NCI-H2227 treated with DMSO at 0.1 percent for 48 hours (cell line): ENCODE measurements at places on chromosomes 11 and 22.
A peak's percentile ranks its signal among the peaks of the same experiment; 100 is the strongest.

- DNase-seq: no peak
Measured at GRCh38 chr11:98307827-98308491, 712.8 kb upstream of the CNTN5 start.

GRCh38 chr22:31238057-31238456, 26.0 kb downstream of the LIMK2 start:
- no peak for DNase-seq

- no peak for DNase-seq
Measured at GRCh38 chr11:104668797-104669463, 229.3 kb downstream of the CASP12 start.

DNA sequence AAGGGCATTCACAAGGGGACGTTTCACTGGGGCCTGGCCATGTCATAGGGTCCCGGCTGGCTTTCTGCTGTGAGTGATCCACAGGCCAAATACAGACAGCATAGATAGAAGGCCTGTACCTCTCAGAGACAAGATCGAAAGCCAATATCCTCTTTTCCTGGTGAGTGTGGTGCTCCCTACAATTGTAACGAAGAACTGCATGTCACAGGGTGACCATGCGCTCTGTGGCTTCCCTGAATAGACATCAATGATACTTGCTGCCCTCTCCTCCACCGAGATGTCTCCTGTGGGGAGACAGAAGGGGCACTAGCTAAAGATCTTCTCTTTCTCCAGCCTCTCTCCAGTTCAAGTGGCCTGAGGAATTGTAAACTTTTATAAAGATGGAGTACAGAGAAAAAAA, 226.1 kb upstream of the POU2AF2 start:
- no peak for DNase-seq

DNA sequence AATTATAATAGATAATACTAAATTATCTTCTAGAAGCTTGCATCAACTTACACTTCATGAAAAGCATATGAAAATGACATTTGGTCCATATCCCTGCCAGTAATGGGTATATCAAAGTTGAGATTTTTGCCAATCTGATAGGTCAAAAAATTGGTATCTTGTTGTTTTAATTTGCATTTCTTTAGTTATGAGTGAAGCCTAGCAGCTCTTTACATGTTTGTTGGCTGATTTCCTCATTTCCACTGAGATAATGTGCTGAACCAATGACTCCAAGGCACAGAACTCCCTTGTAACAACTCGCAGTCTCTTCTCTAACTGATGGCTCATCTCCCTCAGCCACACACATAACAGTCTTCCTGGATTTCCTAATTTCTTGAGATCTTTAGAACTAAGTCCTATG, 175.3 kb upstream of the SESN3 start:
- no peak for DNase-seq

GRCh38 chr11:124678416-124678815, 4.7 kb downstream of the SPA17 start:
- DNase-seq: no peak

DNA sequence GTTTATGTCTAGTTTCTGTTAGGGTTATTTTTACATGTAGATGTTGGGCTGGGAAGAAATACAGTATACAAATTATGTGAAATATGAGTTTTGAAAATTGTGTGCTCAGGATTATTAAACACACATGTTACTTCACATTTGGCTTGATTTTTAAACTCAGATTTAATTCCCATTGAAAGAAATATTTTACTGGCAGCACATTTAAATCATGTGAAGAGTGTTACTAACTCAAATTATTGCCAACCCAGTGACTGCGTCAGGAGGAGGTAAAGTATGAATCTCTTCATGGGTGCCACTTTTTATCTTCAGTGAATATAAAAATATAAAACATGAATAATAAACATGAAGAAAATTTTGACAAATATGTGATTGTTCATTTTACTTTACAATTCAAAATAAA, 457.5 kb upstream of the CCDC179 start:
- DNase-seq: no peak

- DNase-seq: no peak
Measured at GRCh38 chr22:27175021-27175838, 517.8 kb downstream of the MIAT start.

DNA sequence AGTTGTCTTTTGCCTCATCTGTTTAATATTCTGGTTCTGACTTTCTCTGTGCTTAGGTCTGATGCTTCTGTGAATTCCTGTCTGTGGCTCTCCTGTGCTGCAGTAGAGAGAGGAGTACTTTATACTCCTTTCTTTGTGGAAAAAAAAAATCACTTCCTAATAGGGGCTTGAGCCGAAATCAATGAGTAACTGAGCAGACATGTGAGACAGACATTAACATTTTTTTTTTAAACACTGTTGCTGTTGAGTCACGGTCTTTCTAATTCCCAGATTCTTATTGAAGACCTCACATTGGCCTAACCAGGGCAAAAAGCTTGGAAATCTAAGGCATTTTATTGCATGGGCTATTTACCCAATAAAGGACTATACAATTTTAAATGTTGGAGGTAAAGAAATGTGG, 86.1 kb downstream of the GRM5 start:
- no peak for DNase-seq

- DNase-seq: no peak
Measured at GRCh38 chr11:41457216-41458014, 2.0 kb downstream of the LRRC4C start.

DNA sequence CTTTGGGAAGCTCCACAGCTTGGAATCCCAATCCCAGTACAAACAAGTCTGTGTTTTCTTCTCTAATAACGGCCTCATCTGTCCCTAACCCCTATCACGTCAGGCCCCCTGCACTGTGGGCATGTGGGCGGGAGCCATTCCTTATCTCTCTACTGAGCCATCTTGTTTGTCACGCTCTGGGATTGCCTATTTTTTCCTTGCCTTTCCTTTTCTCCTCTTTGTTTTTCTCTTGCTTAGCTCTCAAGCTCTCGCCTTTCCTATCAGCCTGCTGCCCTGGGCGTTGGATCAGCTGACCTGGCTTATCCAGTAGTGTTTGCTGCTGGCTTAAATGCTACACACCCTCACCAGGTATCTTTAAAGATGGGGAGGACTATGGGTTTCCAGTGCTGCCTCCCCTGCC, 35.8 kb downstream of the ARHGAP1 start:
- no peak for DNase-seq

DNA sequence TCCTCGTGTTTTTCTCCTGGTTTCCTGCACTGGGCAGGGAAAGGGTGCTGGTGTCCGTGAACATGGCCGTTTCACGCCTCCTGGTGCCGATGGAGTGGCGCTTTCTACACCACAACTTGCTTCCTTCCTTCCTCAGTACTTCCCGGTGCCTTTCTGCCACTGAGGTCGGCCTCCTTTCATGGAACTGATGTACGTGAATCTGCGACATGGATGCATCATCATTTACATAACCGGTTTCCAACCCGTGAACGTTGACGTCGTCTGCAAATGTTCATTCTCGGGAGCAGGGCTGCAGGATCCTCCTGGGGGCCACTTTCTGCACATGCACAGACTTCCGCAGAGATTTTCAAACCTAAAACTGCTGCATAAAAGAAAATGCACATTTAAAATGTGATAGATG, 474.4 kb downstream of the BRD1 start:
- DNase-seq: no peak

DNA sequence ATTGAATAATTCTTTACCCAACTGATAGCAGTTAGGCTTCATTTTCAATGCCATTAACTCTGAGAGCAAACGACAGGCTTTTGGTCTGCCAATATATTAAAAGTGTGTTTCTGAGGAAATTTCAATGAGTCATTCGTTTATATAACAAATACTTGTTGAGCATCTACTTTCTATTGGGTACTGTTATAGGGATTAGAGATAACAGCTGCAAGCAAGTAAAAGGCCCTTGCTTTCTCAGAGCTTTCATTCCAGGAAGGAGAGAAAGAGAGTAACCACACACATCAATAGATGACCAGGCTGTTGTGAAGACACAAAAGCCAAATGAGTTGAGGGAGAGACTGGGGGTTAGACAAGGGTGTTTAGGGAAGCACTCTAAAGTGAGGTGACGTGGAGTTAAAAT, 35.7 kb downstream of the CD44 start:
- DNase-seq: no peak

GRCh38 chr11:34970033-34970432, 53.6 kb downstream of the PDHX start:
- no peak for DNase-seq

- no peak for DNase-seq
Measured at GRCh38 chr11:88383447-88383846, 45.9 kb upstream of the CTSC start.

DNA sequence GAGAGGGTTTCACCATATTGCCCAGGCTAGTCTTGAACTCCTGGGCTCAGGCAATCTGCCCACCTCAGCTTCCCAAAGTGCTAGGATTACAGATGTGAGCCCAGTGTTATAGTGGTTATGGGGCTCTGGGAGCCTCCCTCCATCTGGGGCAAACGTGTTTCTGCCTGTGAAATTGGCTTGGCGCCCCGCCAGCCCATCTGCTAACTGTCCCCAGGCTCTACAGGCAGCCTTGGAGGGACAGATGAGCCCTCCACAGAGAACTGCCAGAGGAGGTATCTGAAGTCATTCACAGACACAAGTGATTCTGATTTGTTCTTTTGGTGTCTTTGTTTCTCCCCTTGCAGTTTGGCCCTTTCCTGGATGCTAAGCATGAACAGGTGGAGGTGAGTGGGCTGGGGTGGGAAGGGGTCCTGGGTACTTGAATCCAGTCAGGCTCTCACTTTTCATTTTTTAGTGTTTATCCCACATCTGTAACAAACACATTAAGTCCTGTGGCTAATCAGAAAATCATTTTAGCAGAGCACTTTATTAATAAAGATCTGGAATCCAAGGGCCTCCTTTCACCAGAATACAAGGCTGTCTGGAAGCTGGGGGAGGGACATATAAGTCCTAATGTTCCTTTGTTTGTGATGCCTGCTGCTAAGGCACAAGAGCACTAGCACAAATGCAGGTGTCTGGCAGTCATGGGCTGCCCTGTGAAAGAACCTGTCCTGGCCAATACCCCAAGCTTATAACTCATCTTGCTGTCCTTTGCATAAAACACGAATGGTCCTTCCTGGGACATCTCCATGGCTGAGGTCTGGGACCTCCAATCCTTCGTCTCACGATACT, 25.7 kb upstream of the CDC42EP2 start:
- peak; percentile 9 for DNase-seq

- no peak for DNase-seq
Measured at GRCh38 chr11:88169881-88170280, 5.4 kb downstream of the RAB38 start.

DNA sequence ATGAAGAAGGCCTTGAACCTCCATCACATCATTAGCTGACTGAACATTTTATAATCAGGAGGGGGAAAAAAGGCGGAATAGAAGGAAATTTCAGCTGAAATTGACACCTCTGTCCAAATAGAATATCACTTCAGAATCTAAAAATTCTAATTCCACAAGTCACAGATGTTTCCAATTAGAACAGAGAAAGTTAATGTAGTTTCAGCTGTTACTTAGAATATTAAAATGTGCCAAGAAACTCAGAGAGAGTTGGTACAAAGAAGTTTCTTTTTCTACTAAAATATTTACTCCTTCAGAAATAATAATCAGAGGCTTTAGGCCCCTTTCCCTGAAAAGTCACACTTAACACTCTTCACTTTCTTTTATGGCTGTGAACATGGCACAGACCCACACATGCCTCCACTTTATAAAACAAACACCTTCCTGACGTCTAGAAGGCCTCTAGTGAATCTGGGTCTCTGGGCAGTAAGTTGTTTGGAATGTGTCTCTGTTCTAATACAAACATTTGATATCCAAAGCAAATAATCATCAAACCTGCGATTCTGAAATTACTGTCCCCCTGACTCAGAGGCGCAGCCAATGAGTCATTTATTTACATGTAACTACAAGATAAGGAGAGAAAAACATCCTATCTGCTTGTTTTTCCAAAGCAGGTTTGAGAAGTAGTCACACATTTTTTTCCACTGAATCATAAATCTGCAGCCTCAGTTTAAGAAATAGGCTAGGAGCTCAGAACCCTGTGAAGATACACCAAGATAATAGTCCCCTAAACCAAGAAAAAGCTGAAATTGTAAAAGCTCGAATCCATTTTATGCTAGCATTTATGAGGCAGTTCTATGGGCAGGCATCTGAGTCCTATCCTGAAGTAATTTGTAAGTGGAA, 148.4 kb downstream of the ME3 start:
- no peak for DNase-seq

GRCh38 chr11:81237139-81237538, 1496.5 kb downstream of the FAM181B start:
- no peak for DNase-seq

DNA sequence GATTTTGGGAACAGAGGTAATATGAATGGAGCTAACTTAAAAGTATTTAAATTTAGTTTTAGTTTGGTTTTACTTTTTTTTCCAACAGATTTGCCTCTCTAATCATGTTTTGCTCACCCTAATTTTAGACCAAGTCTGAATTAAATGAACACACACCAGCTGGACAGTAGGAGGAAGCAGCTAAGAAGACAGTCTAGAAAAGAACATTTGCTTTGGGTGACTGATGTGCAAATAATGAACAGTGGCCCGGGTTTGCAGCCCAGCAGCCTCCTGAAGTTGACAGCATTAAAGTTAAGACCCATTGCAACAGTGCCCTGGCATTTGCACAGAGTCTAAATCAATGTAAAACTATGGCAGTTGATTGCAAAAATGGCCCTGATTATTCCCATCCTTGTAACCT, 66.4 kb upstream of the SORL1 start:
- no peak for DNase-seq

GRCh38 chr11:108817976-108818375, 153.1 kb downstream of the DDX10 start:
- no peak for DNase-seq

DNA sequence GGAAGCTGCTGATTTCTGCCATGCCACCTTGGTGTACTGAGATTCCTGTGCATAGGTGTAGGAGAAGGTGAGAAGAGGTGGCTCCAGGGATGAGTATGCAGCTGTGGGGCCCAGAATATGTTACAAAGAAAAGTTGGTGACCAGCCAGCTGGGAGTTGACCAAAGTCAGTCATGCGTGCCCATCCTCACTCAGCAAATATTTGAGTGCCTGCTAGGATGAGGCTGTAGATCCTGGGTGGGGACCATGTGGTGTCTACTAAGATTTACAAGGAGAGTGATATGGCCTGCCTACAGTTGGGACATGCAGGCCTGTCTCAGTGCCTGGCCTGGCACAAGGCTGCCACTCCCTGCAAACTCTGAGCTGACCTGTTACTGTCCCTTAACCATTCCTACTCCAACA, 19.4 kb downstream of the RNF185 start:
- no peak for DNase-seq

- DNase-seq: peak; percentile 90
Measured at GRCh38 chr22:36454916-36455570, 26.4 kb downstream of the TXN2 start.

DNA sequence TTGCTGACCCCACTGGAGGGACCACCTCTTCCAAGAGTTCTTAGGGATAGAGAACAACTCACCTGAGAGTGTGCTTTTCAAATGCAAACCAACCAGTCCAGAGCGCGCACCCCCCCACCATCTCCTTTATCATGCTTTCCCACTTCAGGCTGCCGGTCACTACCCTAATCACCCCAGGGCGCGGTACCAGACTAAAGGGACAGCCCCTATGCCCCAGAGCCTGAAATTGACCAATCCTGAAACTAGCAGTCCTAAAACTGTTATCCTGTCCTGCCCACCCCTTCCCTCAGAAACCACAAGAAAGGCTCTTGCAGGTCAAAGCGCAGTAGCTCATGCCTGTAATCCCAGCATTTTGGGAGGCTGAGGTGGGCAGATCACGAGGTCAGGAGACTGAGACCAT, 37.0 kb downstream of the NEAT1 start:
- no peak for DNase-seq

- DNase-seq: no peak
Measured at GRCh38 chr22:23240639-23241389, 60.5 kb downstream of the BCR start.

GRCh38 chr11:12200279-12200990, 90.0 kb downstream of the MICAL2 start:
- no peak for DNase-seq

GRCh38 chr11:45815747-45816146, 10.8 kb downstream of the SLC35C1 start:
- DNase-seq: no peak
